HFFc6 (cell line): ENCODE measurements at places on chromosomes 5 and 9.

DNA sequence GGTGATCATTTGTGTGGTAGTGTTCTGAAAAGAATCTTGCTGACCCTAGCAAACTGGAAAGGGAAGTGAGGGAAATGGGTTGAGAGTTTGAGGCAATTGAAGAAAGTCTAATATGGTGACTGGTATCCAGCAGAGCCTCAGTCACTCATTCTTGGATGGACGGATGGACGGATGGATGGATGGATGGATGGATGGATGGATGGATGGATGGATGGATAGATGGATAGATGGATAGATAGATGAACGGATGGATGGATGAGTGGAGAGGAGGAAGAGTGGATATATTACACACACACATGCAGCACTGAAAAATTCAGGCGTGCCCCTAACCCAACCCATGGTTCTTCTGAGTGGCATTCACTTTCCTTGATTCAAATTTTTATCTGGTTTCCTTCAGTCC is 277.6 kb downstream of the EBF1 start:
- no peak for DNase-seq

GRCh38 chr5:77568082-77568481 is 70.4 kb downstream of the OTP start:
- DNase-seq = no peak

- DNase-seq = no peak
Measured at GRCh38 chr5:74738406-74738805, 28.5 kb downstream of the GFM2 start.

DNA sequence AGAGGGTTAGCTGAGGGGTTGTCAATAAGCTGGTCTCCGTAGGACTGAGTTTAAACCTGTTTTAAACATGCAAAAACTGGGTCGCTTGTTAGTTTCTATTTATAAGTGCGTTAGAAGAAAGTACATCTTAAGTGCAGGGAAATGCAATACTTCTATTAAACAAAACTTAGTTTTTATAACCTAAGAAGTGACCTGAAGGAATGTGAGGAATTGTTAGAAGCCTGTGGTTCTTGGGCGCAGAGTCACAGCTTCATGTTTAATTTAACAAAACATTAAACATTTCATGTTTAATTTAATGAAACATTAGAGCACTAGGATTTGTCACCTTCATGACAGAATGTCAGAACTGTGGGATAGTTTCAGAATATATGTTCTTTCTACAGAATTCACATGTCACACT is 469.2 kb upstream of the WWC1 start:
- no peak for DNase-seq

GRCh38 chr9:93369686-93370085 is 81.8 kb upstream of the FAM120A start:
- DNase-seq = no peak

- no peak for DNase-seq
Measured at GRCh38 chr9:88682431-88682831, 147.5 kb downstream of the NXNL2 start.

GRCh38 chr9:2622461-2623287 is 1.1 kb downstream of the VLDLR start:
- no peak for DNase-seq

GRCh38 chr5:157606046-157606445 is 30.5 kb upstream of the ADAM19 start:
- no peak for DNase-seq

DNA sequence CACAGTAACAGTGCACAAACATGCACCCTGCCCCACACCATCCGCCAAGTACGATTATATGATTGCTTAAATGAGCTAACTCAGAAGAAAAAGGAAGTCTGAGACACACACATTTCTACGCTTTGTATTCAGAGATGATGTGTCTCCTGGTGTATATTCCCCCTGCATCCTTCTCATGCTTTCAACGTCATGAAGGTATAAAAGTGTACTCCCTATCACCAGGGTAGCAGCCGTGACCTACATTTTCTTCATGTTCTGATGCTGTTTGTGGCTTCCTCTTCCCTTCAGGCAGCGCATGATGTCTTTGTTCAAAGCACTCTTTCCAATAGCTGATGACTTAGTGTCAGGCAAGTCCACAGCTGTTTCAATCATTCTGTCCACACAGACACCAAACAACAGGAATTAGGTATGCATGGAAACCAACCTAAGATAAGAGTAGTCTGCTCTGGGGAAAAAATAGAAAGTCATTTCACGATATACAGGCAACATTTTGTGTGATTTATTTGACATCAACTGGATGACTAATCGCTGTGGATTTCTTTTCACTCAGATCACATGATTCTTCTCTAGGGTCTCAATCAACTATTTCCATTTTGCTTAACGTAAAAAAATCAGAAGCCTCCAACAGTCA is 269.4 kb upstream of the PTGER4 start:
- DNase-seq = no peak

DNA sequence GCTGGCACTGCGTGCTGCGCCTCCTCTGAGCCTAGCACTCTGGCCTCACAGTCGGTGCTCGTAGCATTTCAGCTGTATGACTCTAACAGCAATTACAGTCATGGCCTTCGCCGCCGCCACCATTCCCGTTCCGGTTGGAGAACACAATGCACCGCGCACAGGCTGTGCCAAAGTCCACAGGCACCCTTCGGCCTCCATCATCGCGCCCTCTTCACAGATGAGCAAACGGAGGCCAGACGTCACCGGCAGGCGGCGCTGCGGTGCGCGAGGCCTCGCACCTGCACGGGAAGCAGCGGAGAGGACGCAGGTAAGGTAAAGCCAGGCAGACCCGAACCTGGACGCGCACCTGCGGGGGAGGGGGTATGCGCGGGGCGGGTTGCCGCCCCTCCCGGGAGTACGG is 128.9 kb downstream of the BARX1 start:
- no peak for DNase-seq

DNA sequence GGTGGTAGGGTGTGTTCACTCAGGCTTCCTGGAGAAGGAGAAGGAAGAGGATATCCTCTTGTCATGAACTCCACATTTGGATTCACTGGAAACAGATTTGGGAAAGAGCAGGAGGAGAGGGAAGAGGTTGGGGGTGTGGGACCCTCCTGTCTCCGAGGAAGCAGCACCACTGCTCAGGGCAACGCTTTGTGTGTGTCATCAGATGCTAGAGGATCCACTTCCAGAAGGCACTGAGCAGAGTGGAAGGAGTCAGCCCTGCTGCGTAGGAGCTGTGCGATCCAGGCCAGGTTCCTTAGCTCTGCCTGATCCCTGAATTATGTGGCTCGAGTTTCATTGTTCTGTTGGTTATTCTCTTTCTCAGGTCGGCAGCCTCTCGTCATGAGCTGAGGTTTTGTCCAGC is 37.3 kb upstream of the TJP2 start:
- no peak for DNase-seq

DNA sequence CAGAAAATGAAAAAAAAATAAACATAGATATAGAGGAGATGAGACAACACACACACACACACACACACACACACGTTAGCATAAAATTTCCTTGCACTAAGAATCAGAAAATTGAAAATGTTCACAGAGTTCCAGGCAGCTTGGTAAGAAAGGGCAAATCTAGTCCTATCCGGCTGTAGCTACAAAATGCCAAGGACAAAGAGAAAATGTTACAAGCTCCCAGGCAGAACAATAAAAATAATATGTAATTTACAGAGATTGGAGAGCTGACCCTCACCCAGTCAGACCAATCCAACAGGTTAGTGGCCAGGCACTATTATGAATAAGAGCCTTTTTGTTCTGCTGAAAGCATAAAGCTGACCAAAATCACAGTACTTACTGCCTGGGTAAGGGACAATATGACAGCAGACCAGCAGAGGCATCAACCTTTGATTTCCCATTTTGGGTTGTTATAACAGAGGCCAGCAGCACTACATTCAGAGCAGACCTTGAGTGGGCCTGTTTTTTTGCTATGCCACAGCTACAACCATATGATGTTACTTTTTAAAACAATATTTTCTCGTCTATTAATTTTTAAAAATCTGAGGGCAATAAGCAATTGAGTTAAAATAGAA is 892.6 kb downstream of the TAF11L14 start:
- no peak for DNase-seq

- DNase-seq = no peak
Measured at GRCh38 chr9:84501587-84501986, 161.0 kb upstream of the SLC28A3 start.

GRCh38 chr5:179870403-179870903 is 11.8 kb upstream of the MRNIP start:
- peak; percentile 23 for DNase-seq

- no peak for DNase-seq
Measured at GRCh38 chr5:66329078-66329477, 185.0 kb downstream of the SREK1 start.

DNA sequence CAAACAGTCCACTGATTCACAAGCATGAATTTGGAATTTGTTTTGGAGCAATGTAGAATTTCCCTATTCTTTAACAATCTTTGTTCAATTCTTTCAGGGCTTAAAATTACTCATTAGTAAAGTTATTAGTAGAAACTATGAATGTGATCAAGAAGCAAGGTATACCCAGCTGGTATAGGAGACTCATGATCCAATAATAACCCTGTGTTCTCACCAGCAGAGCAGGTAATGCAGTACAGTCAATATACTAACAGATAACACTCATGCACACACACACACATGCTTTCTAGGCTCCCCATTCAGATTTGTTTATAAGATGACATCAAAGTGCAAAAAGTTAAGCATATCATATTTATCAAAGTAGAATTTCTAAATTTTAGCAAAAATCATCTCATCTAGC is 445.2 kb downstream of the ELAVL2 start:
- no peak for DNase-seq

GRCh38 chr5:80337379-80337778 is 17.6 kb downstream of the SPZ1 start:
- no peak for DNase-seq

DNA sequence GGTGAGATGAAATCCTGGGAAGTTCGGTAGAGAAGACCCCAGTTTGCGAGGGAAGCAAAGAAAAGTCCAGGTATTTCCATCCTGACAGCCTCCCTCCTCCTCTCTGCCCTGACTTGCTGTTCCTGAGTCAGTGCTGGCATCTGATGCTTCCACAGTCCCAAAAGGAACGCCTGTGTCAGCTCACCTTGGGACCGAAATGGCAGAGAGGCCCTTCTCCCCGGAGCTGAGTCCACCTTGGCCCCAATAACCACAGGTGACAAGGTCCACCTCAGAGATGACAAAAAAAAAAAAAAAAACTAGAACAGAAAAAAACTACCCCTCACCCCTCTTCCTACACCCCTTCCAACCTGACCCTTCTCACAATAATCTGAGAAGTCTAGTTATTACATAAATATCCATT is 31.6 kb downstream of the SLC6A7 start:
- no peak for DNase-seq

- DNase-seq = no peak
Measured at GRCh38 chr5:37056762-37057161, 180.2 kb downstream of the NIPBL start.

DNA sequence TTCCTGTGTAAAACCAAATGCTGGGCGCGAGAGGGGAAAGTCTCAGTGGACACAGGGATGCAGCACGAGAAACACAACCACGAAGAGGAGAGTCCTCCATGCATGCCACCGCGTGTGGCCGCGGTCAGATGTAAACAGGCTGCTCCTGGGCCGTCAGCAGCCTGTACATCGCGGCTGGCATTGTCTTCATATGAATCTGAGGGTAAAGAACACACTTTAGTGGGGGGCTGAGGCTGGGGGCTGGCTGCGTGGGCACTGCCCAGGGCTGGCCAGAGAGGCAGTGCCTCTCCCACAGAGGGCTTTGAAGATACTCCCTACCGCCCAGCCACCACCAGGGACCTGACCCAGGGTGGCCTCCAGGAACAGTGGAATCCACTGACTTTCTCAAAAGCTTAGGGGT is 106.2 kb downstream of the ENTREP1 start:
- no peak for DNase-seq

- DNase-seq = peak; percentile 30
Measured at GRCh38 chr5:170861917-170862766, at the start of gene RANBP17. Gene RANBP17, plus strand, starts transcription at chr5:170862018.

DNA sequence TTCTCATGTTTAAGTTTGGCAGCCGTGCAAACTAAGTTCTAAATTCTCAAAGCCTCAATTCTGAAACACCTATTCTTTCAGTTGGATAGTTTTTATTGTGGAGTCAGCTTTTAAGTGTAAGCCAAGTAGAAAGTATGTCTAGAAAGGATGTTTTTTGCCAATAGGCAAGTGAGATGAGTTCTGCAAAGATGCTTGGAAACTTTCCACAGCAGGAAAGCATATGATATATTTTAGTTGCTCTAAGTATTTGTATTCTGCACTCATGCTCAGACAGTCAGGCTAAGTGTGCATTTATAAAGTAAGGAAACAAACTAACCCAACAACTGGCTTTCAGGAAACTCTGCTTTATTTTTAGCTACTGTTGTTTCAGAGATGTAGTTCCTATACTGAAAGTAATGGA is 67.3 kb upstream of the CDH18 start:
- DNase-seq = no peak

DNA sequence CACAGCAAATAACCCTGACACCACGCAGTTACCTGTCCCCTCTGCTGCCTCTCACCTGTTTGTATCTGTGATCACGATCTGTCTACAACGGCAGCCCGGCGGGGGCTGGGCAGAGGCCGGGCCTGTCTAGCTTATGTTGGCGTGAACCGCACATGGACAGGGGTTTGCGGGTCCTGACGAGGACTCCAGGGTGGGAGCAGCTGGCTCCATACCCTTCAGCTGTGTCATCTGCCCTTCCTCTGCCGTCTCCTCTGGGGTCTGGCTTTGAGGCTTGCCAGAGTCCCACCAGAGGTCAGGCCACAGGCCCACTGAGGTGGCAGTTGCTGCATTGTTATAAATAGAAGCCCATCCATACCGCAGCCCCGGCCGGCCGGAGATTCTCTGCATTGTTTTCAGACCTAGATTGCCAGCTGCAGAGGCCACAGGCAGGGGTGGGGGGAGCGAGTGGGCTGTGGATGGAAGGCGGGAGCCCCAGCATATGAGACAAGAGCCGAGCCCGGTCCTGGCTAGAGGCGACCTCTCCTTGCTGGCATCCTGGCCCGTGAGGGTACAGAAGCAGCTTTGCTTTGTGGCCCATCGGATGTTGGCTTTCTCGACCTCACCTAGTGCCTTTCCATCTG is 37.8 kb downstream of the FAM78A start:
- DNase-seq = no peak

GRCh38 chr9:129482521-129483414 is 138.1 kb downstream of the C9orf50 start:
- peak; percentile 84 for DNase-seq

- DNase-seq = no peak
Measured at GRCh38 chr5:1343931-1344901, 683 bp downstream of the CLPTM1L start.

- no peak for DNase-seq
Measured at GRCh38 chr9:23412046-23412445, 414.0 kb downstream of the ELAVL2 start.

- DNase-seq = no peak
Measured at GRCh38 chr9:92669527-92669889, 423 bp downstream of the IPPK start.

GRCh38 chr5:21603796-21604195 is 1249.3 kb downstream of the CDH12 start:
- no peak for DNase-seq

GRCh38 chr9:108180541-108180940 is 675.2 kb downstream of the ACTL7B start:
- DNase-seq = no peak

- DNase-seq = peak; percentile 93
Measured at GRCh38 chr5:96509721-96510350, 76.8 kb upstream of the PCSK1 start.

- peak; percentile 96 for DNase-seq
Measured at GRCh38 chr5:77893225-77893860, 117.2 kb upstream of the TBCA start.

- peak; percentile 72 for DNase-seq
Measured at GRCh38 chr5:40736103-40736875, 19.5 kb downstream of the TTC33 start.

- DNase-seq = no peak
Measured at GRCh38 chr5:176568657-176569056, 19.5 kb downstream of the CDHR2 start.

- no peak for DNase-seq
Measured at GRCh38 chr5:140383300-140383699, 18.3 kb upstream of the ANKHD1 start.
